ENCODE measurements at places on chromosomes 4 and X. TPM values are rescaled to one million over a fixed set of nuclear protein-coding genes. Genes with fewer than 3 reads are reported as not detected.
A peak's percentile ranks its signal among the peaks of the same experiment; 100 is the strongest.

GRCh38 chr4:54695788-54696187, 38.0 kb downstream of the KIT start:
- no peak for DNase-seq

GRCh38 chr4:152309418-152309817, 226.5 kb downstream of the FBXW7 start:
- DNase-seq, result no peak

The SPANXA1 gene
- not detected for total RNA-seq

- DNase-seq, result peak; percentile 90
These were observed 5.0 kb downstream of the TACC3 start for GRCh38 chr4:1726146-1726934.

The ABLIM2 gene
- 23.3 TPM for total RNA-seq

The IL2RG gene
- total RNA-seq, result 15.0 TPM

DNA sequence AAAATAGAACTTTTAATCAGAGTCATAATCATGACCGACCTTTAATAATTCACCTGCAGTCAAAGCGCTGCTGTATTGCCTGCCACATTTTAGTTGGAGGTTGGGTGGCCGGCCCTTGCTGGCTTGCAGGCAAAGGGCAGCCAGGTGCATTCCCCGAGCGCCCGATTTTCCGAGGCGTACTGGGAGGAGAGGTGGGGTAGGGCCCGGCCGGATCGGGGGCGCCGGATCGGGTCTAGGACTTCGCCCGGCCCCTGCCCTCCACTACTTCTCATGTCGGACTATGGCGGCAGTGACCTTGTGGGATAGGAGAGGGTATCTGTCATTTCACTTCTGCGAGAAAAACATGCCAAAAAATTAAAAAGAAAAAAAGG, 2.5 kb upstream of the RS1 start:
- DNase-seq, result no peak

GRCh38 chr4:109425405-109425804, 8.2 kb upstream of the SEC24B start:
- no peak for DNase-seq

DNA sequence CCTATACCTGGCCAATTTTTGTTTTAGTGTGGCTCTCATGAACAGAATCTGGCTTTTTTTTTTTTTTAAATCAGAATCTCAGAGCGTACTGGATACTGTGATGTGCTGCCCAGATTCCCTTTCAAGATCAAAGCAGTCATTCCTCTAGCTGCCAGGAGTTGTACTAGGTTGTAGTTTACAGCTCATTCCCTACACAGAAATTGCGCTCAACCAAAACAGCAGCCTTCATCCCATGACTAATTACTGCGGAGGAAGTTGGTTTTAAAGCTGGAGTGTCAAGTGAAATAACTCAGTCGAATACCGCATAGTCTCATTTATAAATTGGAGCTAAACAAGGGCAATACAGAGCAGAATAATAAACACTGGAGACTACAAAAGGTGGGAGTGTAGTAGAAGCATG, 12.2 kb upstream of the TMPRSS11B start:
- no peak for DNase-seq

The HTRA3 gene
- 1.7 TPM for total RNA-seq

DNA sequence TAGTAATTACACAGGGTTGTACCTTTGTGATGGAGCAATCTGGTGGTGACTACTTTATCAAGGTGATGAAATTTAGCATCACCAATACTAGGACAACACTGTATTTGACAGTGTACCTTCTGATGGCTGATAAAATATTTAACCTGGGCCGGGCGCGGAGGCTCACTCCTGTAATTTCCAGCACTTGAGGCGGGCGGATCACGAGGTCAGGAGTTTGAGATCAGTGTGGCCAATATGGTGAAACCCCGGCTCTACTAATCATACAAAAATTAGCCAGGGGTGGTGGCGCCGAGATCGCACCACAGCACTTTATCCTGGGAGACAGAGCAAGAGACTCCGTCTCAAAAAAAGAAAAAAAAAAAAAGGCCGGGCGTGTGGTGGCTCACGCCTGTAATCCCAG, 1.9 kb upstream of the TAF1 start:
- DNase-seq, result no peak

The FRG2 gene
- total RNA-seq, result not detected

DNA sequence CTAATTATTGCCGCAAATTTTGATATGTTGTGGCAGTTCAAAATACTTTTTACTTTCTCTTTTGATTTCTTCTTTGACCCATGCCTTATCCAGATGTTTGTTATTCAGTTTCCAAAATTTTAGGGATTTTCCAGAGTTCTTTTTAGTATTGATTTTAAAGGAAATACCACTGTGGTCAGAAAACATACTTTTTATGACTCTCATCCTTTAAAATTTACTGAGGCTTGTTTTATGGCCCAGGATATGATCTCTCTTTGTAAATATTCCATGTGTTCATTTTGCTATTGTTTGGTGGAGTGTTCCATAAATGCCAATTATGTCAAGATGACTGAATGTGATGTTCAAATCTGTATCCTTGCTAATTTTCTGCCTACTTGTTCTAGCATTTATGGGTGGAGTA, 272.3 kb upstream of the DIPK2B start:
- no peak for DNase-seq

The CXCL9 gene
- total RNA-seq, result 1.4 TPM

DNA sequence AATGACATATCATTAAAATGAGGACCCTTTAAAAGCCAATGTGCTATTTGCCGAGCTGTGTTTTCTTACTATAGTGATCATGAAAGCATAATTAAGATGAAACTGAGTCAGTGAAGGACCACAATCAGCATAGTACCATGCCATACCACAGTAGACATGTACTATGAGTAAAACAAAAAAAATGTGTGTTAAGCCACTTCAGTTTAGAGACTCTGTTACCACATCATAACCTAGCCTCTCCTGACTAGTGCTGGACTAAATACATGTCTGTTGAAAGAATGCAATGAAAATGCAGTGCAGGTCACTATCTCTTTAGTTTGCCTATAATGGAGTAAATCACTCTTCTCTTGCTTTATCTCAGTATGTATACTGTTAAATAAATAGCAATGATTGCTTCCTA, 12.3 kb upstream of the DDX53 start:
- no peak for DNase-seq

GRCh38 chr4:92421920-92422319, 118.2 kb downstream of the GRID2 start:
- no peak for DNase-seq

DNA sequence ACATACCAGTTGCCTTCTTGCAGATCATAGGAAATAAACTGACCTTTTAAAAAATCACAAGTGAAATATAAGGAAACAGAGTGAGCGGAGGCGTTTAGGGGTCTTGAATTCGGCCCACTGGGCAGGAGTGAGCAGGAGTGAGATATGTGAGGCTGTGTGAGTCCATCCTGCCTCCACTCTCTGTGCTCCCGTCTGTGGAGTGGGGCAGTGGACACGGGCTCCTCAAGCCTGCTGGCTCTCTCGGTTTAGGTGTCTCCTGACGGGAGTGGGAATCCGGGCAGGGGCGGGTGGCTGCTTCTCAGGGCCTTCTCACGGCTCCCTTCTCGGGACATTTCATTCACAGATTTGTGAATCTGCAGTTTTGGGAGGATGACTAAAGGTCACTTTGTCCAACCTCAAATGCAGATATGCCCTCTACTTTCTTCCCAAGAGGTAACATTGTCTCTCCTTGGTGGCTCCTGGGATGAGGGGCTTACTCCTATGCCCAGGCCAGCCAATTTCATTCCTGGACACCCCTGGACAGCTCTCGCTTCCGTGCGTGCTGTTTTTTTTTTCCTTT, 27.6 kb downstream of the CYTL1 start:
- no peak for DNase-seq

DNA sequence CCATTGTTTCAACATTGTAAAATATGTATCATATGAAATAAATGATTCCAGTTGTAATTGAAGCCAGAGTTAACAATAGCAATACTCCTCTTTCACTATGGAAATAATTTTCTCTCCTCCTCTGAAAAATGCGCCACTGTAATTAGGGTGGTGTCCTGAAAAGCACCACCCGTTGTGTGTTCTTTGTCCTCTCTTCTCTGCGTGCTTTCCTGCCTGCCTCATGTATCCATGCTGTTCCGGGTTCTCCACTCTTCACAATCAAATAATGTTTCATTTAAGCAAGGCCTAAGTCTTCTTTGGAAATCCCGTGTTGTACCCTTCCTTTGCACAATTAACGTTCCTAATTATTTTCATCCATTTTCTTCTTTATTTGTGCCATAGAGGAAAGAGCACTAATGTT, 293.3 kb downstream of the ADGRL3 start:
- no peak for DNase-seq

The TLR1 gene
- 18.0 TPM for total RNA-seq

GRCh38 chr4:87130985-87131703, 89.3 kb downstream of the KLHL8 start:
- no peak for DNase-seq

DNA sequence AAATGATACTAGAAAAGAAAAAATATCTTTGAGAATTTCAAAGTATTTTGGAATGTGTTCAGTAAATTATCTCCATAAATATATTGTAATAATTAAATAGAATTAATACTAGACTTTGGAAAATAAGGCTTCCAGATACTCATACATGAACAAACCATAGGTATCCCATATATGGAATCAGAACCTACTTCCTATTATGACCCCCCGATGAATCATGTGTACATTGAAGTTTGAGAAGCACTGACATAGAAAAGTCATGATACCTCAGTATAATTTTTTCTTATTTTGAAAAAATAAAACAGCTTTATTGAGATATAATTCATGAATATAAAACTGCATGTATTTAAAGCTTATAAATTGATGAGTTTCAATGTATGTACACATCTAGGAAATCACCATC, 27.2 kb upstream of the SMARCA5 start:
- no peak for DNase-seq

The F9 gene
- total RNA-seq, result not detected

DNA sequence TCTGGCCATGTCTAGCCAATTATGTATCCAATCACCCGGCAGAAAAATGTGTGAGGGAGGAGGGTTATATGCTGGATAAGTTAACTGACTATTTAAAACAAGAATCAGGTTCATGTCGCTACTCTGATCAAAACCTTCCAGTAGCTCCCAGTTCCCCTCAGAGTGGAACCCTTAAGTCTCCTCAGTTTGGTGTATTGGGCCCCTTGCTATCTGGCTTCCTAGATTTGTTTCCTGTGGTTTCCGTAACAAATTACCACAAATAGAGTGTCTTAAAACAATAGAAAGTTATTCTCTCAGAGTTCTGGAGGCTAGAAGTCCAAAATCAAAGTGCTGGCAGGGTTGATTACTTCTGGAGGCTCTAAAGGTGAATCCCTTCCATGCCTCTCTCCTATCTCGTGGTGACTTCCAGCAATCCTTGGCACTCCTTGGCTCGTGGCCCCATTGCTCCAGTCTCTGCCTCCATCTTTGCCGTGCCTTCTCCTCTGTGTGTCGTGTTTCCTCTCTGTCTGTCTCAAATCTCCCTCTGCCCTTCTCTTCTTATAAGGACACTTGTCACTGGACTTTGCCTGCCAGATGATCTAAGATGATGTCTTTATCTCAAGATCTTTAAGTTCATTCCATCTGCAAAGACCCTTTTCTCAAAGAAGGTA, 10.5 kb upstream of the ENPP6 start:
- no peak for DNase-seq

GRCh38 chrX:149161435-149162088, 343.5 kb downstream of the IDS start:
- DNase-seq, result no peak

The NAT8L gene
- total RNA-seq, result 2.7 TPM

GRCh38 chr4:139005774-139006173, 9.8 kb upstream of the NOCT start:
- DNase-seq, result no peak

The SPACA5 gene
- not detected for total RNA-seq

DNA sequence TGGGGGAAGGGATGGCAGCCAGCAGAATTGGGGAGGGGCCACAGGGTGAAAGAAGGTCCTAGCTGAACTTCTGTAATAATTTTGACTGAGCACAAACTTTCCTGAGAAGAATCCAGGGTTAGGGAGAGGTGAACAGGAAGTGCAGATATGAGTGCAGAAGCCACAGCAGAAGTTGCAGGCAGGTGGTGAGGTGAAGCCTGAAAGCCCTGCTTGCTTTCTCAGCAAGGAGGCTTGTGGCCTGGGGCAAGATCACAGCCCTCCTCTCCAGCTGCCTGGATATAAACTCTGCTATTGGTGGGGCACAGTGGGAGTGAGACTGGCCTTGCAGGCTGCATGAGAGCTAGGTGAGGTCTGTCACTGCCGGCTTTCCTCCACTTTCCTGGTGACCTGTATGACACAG, 44.1 kb upstream of the UPRT start:
- DNase-seq, result no peak

The KCND1 gene
- 2.2 TPM for total RNA-seq

The TEX13B gene
- not detected for total RNA-seq

- DNase-seq, result no peak
These were observed 137.4 kb downstream of the DKK2 start for GRCh38 chr4:106898621-106899230.

The UGT2B15 gene
- total RNA-seq, result not detected

GRCh38 chr4:82352825-82353366, 20.9 kb downstream of the HNRNPD start:
- no peak for DNase-seq

DNA sequence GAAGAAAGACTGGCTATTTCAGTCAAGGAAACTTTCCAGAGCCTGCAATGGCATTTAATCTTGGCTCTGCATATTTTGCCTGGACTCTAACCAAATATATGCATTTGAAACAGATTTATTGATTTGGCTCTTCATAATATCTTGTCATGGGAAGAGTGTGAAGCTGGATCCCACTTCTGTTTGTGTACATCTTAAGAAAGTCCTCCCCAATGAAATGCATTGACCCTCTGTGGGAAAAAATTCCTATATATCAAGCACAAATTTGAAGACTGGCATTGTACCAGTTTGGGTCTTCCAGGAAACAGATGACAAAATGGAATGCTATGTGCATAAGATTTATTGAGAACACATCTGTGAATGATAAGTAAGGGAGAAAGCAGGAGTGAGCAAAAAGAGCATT, 897.3 kb upstream of the TENM3 start:
- DNase-seq, result no peak
